ENCODE measurements at places on chromosomes 4 and X.

DNA sequence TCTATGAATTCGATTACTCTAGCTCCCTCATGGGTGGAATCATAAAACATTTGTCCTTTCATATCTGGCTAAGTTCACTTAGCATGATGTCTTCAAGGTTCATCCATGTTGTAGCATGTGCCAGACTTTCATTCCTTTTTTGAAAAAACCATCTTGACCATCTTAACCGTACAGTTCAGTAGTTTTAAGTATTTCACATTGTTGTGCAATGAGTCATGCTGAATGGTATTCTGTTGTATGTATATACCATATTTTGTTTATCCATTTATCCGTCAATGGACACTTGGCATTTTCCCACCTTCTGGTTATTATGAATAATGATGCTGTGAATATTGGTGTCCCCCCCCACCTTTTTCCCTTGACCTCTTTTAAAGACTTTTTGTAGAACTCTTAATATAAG lies 72.4 kb upstream of the TLR2 start:
- no peak for DNase-seq

DNA sequence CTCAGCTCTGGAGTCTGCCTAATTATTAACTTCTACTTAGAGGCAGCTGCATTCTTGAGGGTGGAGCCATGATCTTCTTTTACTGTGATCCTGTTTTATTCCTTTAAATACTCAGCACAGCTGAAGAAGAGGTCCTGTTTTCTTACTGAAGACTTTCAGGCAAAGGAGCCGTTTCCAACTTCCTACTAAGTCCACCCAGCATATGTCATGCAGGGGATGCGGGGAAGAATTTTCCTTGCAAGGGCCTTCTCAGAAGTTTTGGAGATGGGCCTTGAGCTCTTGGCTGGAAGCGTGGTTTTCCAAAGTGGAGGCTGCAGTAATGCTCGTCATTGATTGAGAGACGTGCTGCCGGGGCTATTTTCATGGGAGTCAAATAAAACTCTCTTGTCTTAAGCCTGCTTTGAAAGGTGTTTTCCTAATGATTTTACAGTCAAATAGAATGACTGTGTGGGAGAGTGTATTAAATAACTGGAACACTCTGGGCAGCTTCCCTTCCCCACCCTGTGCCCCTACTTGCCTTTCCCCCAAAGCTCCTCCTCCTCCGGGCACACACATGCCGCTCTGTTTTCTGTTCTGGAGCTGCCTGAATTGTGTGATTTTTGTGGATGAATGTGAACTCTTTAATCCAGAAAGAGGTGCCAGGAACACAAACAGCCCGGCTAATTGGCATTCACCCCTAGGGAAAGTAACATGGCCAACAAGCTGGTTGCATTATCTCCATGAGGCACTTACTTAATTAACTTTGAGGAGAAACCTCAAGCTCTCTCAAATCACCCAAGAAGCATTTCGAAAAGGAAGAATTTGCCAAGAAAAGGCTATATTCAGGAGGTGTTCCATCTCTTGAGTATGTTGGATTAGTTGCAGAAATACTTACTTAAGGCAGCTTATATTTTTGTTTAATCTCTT lies 28.1 kb downstream of the FGF2 start:
- DNase-seq: no peak

GRCh38 chrX:129808158-129808828 lies 28.5 kb downstream of the SASH3 start:
- no peak for DNase-seq

GRCh38 chr4:174420316-174420715 lies 102.0 kb downstream of the HPGD start:
- peak; percentile 59 for DNase-seq

- DNase-seq: no peak
Observed at GRCh38 chr4:5204781-5205180, 153.5 kb downstream of the STK32B start.

GRCh38 chr4:122803788-122804208 lies 22.8 kb upstream of the FGF2 start:
- DNase-seq: no peak

DNA sequence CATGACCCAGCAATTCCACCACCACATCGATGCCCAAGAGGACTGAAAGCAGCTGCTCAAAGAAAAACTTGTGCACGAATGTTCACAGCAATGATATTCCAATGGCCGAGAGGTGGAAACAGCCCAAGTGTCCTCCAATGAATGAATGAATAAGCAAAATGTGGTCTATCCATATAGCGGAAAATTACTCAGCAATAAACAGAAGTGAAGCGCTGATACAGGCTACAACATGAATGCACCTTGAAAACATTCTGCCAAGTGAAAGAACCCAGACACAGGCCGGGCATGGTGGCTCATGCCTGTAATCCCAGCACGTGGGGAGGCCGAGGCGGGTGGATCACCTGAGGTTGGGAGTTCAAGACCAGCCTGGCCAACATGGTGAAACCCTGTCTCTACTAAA lies 5.2 kb upstream of the SLC2A9 start:
- DNase-seq: no peak

GRCh38 chrX:20418379-20419150 lies 151.9 kb upstream of the RPS6KA3 start:
- DNase-seq: peak; percentile 59

GRCh38 chrX:31228415-31228832 lies 156.6 kb upstream of the FTHL17 start:
- DNase-seq: no peak

DNA sequence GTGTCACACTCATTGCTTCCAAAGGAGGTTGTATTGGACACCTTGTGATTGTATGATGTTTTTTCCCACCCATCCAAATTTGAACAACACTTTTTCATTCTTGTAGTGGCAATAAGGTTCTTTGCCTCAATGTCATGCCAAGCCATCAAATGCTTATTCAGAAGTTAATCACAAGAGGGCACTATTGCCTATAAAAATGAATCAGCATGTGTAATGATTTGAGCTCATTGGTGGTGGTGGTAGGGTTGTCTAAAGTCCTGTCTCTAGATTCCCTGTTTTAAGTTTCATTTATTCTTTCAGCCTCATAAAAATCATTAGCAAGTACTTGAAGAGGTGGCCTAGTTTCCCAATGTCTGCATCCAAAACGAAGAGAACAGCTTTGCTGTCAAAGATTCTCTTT lies 37.0 kb downstream of the IRS4 start:
- DNase-seq: peak; percentile 1

GRCh38 chr4:76623217-76624045 lies 188.4 kb downstream of the SHROOM3 start:
- DNase-seq: no peak

GRCh38 chrX:39599339-39599738 lies 498.4 kb downstream of the BCOR start:
- no peak for DNase-seq

DNA sequence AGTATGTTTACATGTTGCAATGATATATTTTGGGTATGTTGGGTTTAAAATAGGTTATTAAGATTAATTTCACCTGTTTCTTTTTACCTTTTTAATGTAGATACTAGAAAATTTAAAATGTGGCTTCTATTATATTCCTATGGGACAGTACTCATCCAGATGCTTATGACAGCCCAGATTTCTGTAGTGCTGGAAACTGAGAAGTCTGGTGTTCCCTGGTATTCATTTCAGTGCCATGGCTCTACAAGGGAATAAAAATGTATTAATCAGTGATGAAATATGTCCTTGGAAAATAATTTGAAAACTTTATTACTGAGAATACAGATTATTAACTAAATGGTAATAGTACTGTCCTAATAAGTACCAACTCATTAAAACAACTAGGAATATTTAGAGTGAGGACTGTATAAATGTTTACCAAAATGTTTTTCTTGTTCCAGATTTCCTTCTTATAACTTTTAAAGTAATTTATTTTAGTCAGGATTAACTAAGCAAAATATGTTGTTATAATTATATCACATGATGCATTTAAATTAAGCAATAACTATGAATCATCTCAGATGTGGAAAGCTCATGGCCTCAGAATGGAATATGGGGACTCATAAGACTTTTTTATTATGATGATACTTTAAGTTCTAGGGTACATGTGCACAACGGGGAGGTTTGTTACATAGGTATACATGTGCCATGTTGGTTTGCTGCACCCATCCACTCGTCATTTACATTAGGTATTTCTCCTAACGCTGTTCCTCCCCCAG lies 25.3 kb downstream of the ARHGAP24 start:
- no peak for DNase-seq

DNA sequence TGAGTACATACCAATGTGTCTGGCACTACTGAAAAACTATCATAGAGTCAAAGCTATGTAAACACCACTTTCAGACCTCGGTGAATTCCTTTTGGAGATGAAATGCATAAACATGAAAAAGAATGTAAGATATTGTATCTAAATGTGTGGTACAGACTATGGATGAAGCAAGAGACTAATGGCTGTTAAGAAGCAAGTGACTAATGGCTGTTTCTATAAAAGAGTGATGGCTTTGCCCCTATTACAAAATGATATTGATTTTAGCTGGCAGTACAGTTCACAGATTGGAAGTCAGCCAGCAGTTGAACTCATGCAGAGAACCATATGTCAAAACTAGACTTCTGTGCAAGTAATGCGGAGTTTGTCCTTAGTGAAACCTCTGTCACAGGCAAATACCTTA lies 359.3 kb downstream of the GRXCR1 start:
- no peak for DNase-seq

- no peak for DNase-seq
Observed at GRCh38 chrX:153305972-153306371, 15.6 kb downstream of the PNMA6F start.

GRCh38 chr4:90095000-90095399 lies 32.2 kb upstream of the CCSER1 start:
- no peak for DNase-seq

DNA sequence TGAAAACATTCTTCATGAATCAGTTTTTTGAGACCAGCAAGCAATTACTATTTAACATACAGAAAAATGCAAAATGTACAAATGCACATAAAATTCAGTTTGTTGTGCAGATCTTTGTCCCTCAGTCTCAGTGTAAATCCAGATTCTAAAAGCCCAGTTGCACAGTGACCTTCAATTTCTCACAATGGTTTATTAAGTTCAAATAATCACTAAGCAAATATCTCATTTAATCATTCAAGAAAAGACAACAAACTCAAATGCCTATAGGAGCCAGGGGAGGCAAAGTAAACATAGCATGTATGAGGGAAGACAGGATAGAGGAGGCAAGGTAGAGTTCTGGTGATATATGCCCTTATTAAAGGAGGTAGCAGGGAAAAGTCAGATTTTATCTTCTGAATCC lies 82.8 kb downstream of the PPP3CA start:
- DNase-seq: no peak

- no peak for DNase-seq
Observed at GRCh38 chr4:13616597-13616996, 10.9 kb downstream of the BOD1L1 start.

- peak; percentile 4 for DNase-seq
Observed at GRCh38 chrX:101219116-101219863, at the start of gene DRP2. Gene DRP2 (plus strand): TSS chrX:101219786. CDS start chrX:101231648, 11,862 bp downstream.

GRCh38 chr4:141132072-141132708 lies 1.1 kb downstream of the RNF150 start:
- peak; percentile 5 for DNase-seq

DNA sequence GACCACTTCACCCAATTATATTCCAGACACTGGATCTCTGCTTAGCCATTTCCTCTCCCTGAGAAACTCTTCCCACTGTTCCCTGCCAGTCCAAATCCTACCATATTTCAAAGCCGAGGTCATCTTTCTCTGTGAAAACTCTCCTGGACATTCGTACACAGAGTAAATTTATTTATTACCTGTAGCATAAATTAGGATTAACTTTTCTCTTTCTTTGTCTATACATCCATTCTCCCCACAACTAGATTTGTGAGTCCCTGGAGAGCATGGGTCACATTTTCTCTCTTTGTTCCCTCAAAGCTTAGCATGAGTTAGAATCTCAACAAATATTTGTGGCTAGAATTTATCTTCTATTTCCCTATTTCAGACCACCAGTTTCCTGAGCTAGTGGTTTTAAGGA lies 27.8 kb upstream of the SMIM10 start:
- DNase-seq: no peak

DNA sequence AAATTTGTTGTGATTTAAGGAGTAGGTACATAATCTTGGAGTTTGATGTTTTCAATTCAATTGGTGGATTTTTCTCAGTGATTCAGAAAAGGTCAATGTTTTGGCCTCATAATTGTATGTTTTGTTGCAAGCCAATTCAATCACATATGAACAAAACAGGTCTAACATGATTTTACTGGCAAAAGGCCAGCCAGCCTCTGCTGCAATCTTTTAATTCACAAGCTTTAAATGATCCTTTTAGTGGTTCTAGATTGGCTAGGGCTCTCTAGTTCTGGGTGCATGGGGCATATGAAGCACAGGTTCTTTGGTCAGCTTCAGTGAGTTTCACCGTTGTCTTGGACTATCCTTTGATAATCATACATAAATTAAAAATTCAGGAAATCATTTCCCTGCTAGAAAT lies 19.2 kb upstream of the SLC6A14 start:
- DNase-seq: no peak

- no peak for DNase-seq
Observed at GRCh38 chr4:71907071-71907470, 123.2 kb upstream of the GC start.

DNA sequence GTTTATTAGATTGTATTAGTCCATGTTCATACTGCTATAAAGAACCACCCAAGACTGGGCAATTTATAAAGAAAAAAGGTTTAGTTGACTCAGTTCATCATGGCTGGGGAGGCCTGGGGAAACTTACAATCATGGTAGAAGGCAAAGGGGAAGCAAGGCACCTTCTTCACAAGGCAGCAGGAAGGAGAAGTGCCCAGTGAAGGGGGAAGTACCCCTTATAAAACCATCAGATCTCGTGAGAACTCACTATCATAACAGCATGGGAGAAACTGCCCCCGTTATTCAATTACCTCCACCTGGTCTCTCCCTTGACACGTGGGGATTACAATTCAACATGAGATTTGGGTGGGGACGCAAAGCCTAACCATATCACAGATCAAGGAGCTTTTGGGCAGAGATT lies 8.1 kb upstream of the HSD17B13 start:
- no peak for DNase-seq

DNA sequence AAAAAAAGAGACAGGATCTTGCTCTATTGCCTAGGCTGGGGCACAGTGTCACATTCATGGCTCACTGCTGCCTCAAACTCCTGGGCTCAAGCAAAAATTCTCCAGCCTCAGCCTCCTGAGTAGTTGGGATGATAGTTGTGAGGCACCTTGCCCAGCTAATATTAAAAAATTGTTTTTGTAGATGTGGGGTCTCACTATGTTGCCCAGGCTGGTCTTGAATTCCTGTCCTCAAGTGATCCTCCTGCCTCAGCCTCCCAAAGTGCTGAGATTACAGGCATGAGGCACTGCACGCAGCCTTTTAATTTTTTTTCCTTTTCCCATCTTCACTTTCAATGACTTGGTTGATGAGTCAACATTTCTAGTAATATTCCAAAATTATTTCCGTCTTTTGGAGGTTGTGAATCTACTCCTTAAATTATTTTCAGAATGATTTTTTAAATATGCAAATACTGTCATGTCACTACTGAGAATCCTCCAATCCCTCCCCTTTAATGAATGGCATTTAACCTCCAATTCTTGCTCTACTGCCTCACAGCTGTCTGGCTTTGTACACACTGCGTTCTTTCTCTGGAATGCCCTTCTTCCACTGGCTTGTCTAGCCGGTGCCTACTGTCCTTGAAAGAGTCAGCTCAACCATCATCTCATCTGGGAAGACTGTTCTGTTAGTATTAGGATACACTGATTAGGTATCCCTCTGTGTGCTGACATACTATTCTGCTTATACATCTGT lies 27.5 kb upstream of the DCTD start:
- no peak for DNase-seq

Data from common myeloid progenitor, CD34-positive (primary cell).